Epithelial cell of proximal tubule (primary cell): ENCODE measurements at places on chromosomes 13 and 19.

DNA sequence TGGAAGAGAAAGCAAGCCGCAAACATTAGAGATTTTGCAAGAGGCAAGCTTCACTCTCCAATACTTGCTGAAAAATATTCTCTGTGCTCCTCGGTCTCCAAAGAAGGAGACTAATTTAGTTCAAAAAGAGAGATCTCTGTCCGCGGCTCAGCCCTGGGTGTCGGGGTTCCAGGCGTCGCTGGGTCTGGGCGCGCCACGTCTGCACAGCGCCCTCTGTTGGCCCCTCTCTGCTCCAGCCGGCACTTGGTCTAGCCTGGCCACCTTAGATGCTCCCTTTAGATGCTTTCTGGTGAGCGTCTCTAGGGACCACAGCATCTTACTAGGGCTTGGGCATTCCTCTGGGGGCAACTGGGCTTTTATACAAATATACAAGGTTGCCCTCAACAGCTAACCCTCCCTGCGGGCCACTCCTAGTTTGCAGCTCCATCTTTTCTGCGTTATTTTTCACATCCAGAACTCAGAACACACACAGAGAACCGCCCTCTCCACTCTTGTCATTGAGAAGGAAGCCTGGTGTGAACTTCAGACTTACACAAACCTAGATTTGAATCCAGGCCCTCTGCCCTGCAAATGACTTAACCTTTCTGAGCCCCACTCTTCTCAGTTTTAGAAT lies 78.3 kb downstream of the CYSLTR2 start:
- no peak for DNase-seq

DNA sequence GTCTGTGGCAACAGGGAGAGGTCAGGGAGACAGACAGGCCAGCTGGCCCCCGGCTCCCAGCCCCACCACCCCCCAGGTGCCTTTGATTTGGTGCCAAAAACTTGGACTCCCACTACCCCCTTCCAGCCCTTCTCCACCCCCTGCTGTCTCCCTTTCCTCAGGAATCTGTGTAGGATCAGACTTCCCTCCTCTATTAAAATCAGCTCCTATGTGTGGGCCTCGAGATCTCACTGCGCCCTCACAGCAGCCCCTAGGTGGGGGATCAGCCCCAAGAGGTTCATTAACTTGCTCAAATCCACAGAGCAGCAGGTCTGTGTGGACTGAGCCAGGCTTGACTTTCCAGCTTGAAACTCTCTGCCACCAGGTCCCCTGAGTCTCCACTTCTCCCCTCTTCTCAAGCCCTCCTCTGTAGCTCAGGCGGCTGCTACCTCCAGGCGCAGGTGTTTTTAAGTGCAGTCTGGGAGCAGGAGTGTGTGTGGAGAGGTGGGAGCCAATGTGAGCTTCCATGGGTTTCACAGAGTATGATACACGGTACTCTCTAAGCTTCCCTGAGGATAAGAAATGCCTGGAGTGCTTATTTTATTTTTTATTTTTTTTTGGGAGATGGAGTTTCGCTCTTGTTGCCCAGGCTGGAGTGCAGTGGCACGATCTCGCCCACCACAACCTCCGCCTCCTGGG lies 1.7 kb downstream of the GAPDHS start:
- no peak for DNase-seq

DNA sequence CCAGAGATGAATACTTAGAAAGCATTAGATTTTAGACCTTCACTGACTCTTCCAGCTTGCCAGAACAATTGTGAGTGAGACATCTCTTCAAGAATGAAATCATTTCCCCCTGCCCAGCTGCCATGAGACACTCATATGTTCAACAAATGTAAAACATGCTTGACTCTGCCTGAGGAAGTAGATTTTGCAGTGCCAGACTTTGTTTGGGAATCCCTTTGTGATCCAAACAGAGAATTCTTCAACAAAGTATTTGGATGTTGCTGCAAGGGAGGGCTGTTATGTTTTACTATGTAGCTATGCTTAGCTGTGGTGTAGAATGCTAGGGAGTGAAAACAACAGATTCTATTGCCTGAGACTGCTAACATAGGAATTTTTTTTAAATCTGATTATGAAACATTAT lies 416.4 kb downstream of the DCT start:
- DNase-seq, result no peak

DNA sequence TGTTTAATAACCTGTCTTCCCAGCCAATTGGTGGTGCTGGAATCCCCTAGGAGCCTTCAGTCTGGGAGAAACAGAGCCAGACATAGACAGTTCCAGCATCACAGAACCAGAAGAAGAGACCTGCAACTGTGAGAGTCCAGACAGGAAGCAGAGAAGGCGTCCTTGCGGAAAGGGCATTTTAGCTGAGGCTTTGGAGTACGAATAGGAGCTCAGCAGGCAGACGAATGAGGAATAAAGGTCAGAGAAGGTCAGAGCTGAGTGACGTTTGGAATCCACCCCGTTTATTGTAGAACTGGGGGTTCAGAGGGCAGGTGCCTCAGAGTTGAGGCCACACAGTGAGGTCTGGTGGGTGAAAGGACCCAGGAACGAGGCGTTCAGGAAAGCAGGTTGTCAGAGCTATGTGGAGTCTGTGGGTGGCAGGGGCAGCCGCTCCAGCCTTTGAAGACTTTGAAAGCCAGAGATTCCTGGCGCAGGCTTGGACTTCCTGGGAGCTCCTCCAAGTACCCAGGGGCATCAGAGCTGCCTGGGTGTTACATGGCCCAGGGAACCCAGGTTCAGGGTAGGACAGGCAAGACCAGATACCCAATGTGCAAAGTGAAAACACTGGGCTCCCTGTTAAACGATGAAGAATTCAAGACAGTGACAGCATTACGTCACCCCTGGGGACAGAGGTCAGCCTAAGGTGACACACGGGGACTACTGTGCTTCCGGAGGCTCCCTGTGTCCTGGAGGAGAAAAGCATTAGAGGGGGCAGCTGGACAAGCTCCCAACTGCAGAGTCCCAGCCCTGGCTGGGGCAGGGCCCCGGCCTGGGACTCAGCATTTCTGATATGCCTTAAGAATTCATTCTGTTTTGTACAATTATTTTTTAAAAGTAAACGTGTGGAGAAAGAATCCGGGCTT lies 5.5 kb downstream of the ARRDC2 start:
- no peak for DNase-seq

DNA sequence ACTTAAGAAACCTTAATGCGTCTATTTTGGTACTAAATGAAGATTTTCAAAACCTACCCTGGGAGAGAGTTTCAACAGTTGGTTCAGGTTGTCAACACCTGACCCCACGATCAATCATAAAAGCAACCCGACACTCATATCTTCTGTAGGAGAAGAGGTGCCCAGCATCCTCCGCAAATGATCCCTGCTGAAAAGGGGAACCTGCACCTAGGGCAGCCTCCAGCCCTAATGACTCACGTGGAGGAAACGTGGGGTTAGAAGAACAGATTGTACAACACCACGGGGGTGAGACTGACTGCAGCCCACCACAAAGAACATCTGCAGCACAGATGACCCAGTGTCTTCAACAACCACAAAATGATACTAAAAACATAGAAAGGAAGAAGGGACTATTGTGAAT lies 116.3 kb downstream of the RAB20 start:
- no peak for DNase-seq

DNA sequence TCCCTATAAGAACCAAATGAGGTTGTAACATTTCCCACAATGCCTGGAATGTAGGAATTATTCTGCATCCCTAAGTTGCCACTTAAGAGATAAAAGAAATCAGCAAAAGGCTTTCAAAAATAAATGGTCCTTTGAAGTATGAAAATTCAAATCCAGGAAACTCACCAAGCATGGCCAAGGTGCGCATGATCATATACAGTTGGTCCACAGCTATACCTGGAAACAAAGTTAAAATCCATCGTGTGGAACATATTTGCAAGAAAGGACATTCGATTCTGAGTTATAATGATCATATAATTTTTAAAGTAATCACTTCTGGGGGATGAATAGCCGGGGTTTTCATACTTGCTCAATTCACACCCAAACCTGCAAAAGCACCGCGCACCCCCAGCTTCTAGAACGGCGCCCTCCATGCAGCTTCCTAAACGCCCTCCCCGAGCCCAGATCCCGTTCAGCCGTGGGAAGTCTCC lies 525 bp downstream of the CARS2 start:
- DNase-seq, result no peak

- no peak for DNase-seq
These were observed 1.4 kb upstream of the MIR17HG start for GRCh38 chr13:91346062-91346461.

GRCh38 chr13:39379118-39379517 lies 223.9 kb downstream of the LHFPL6 start:
- DNase-seq, result no peak

DNA sequence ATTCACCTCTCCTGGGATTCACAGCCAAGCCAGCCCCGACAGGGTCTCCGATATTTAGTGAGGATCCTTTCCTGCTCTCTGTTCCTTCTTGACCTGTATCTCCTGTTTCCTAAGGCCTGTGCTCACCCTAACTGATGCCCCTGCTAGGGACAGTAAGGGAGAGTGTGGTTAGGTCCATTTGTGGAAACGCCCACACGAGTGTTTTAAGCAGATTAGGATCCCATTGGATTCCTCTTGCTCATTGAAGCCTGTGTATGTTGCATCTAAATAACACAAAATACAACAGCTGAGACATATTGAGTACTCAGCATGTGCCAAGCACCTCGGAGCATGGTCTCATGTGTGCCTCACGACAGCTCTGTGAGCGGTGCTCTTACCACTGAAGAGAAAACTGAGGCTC lies 64.9 kb downstream of the EFNB2 start:
- no peak for DNase-seq

DNA sequence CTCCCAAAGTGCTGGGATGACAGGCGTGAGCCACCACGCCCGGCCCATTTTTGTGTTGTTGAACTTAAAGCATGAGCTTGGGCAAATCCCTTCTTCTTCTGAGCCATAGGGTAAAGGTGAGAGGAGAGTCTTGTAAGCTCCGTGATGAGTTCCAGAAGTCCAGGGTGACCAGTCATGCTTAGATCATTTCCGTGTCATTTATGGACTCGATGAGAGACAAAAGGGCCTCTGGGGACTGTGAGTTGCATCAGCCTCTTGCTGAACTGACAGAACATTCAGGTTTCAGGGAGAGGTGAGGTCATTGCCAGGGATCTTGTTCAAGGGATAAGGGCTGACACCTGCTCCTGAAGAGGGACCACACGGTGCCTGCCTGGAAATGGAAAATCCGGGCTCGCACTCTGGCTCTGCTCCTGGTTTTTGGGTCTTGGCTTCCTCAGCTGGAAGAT lies 53.6 kb downstream of the GADD45B start:
- DNase-seq, result no peak

- no peak for DNase-seq
These were observed 15.7 kb downstream of the SERPINE3 start for GRCh38 chr13:51355217-51355616.

DNA sequence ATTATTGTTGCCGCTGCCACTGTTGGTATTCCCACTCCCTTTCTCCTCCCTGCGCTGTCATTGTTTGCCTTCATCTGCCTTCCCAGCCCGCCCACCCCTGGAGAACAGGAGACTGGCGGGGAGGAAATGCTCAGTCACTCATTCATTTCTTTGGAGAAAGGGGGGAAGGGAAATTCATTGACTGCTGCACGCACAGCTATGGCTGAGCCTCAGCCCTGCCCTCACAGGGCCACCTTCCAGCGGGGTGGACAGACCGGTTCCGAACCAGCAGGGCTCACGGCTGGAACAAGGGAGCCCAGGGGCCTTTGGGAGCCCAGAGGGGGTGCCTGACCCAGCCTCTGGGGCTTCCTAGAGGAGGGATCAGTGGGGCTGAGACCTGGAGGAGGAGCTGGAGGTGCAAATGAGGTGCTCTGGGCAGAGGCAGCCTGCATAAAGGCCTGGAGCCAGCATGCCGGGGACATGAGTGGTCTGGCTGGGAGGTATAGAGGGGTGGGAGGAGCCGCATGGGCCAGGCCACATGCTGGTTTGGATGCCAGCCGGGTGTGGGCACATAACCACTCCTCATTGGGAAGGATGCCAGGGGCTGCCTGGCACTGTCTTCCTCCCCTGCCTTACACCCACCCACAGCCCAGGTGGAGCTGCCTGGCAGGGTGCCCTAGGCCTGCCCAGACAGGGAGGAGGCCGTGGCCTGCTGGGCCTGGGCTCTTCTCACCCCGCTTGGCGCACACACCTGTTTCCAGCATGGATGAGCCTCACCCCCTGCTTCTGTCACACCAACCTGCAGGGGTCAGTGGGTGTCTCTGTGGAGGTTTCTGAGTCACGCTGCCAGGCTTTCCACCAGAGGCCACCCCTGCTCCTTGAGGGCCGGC lies 26.8 kb downstream of the PPP5C start:
- DNase-seq, result peak; percentile 36

GRCh38 chr13:85816413-85816812 lies 17.2 kb upstream of the SLITRK6 start:
- no peak for DNase-seq

GRCh38 chr13:114092468-114092867 lies 40.0 kb downstream of the RASA3 start:
- no peak for DNase-seq

DNA sequence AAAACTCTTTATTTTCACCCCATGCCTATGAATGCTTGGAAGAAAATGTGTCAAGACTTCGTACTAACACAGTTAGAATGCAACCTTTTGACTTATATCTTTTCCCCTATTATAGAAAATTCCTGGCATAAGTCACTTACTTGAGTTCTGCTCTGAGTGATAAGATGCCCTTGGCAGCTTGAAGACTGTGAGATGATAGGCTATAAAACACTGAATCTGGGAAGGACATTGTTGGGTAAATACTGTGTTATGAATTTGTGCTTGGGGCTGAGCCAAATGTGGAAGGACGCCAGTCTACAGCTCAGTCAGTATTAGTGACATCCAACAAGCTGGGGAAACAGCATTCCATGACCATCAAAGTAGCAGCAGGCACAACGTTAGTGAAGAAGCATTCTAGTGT lies 368.0 kb upstream of the SGCG start:
- DNase-seq, result no peak

DNA sequence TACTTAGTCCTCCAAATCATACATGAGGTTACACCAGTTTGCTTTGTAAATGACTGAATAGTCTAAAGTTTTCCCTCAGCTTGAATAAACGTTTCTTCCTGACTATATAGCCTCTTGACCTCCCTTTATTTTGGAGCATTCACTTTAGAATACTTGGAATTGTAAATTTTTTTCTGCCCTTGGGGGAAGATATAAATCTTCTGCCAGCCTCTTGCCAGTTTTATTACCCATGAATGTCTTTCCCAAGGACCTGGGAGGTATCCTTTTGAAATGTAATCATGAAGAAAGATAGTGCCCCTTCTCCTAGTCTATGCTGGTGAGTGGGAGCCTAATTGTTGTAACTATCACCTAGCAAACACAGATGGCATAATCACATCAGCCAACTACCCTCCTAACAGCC lies 2033.9 kb upstream of the PCDH20 start:
- DNase-seq, result no peak

DNA sequence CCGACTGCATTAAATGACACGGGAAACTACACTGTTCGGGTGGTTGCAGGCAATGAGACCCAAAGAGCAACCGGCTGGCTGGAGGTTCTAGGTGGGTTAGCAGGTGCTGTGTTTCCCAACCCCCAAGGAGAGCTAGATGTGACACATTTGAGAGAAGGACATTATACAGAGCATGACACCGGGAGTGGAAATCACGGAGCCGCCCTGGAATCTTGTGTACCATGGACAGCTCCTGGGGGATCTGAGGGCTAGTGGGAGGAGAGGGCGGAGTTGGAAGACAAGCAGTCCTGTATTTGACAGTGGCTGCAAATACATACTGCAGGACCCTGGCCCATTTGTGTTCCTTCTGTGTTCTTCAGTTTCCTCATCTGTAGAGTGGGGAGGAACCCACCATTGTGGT lies 2.3 kb downstream of the CEACAM18 start:
- no peak for DNase-seq
